ENCODE measurements at places on chromosomes 4 and X. TPM values are rescaled to one million over a fixed set of nuclear protein-coding genes. Genes with fewer than 3 reads are reported as not detected.

ZMAT1 gene
- 0.06 TPM for total RNA-seq

CNGA1 gene
- total RNA-seq = not detected

HPGD gene
- total RNA-seq = 83.9 TPM

TEX13B gene
- total RNA-seq = not detected

GABRE gene
- total RNA-seq = 14.5 TPM

ADGRL3 gene
- total RNA-seq = 0.06 TPM

GAGE2A gene
- total RNA-seq = not detected

MID1 gene
- 28.3 TPM for total RNA-seq

WWC2 gene
- 15.7 TPM for total RNA-seq

ATP2B3 gene
- total RNA-seq = 0.10 TPM

HSD17B13 gene
- 0.03 TPM for total RNA-seq

SPATA4 gene
- total RNA-seq = 0.24 TPM

PHKA1 gene
- total RNA-seq = 29.5 TPM

SPOCK3 gene
- total RNA-seq = 0.35 TPM

FRG2 gene
- total RNA-seq = not detected

Data from A549 treated with AZD2906 at 1 μM for 4 hours (cell line).